ENCODE measurements at places on chromosomes 7 and 10.

DNA sequence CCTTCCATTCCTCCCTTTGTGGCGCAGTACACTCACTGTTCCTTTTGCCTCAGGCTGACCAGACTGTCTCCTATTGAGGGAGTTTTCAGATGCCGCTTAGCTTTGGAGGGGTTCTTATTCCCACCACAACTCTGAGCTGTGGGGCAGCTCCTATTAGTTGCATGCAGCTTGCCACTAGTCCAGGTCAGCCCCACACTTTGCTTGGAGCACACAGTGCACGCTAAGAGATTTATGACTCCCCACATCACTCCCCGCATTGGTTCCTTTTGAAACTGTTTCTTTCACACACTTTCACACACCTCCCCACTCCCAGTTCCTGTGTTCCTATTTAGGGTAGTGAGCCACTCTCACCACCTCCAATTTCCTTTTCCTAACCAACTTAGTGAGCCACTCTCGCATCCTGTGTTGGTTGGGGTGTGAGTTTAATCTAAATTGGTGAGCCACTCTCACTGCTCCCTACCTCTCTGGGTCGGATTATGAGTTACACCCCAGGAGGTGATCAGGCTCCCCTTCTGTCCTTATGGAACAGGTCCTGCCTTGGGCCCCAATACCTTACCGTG is 10.4 kb upstream of the ZNF485 start:
- DNase-seq: no peak

- no peak for DNase-seq
Measured at GRCh38 chr7:36456138-36456537, 66.5 kb downstream of the ANLN start.

DNA sequence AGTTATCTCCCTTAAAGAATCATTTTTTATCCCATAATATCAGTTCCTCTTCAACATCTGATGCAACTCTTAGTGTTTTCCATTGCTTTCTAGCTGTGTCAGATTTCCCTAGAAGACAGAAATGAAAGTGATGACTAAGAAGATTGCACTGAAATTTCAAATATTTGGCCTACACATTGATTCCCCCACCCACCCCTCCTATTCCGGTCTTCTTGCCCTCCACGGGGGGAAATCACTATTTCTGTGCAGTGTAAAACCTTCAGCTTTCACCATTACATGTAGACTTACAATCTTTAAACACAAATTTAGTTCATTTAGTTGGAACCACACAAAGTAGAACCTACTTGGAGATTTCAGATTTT is 63.7 kb upstream of the IL6 start:
- no peak for DNase-seq

GRCh38 chr7:44489955-44490350 is 505 bp downstream of the NUDCD3 start:
- DNase-seq: no peak

- DNase-seq: no peak
Measured at GRCh38 chr10:18204039-18204835, 64.0 kb downstream of the CACNB2 start.

GRCh38 chr10:824946-825345 is 106.6 kb downstream of the LARP4B start:
- DNase-seq: no peak

GRCh38 chr7:36620166-36620708 is 104.1 kb downstream of the AOAH start:
- DNase-seq: no peak

DNA sequence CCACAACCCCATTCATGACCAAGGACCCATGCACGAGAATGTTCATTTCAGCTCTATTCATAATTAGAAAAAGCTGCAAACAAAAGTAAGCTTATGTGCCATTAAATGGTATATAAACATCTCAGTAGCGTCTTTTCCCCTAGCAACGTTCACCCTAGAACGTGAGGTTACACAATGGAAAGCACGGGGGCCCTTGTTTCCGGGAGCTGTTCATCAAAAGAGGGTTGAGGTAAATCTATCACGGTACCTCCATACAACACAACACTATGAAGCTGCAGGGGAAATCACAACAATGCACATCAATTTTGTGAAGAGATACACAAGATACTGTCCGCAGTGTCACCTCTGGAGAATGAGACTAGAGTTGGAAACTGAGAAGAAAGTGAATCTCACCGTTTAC is 80.9 kb upstream of the DDC start:
- no peak for DNase-seq

DNA sequence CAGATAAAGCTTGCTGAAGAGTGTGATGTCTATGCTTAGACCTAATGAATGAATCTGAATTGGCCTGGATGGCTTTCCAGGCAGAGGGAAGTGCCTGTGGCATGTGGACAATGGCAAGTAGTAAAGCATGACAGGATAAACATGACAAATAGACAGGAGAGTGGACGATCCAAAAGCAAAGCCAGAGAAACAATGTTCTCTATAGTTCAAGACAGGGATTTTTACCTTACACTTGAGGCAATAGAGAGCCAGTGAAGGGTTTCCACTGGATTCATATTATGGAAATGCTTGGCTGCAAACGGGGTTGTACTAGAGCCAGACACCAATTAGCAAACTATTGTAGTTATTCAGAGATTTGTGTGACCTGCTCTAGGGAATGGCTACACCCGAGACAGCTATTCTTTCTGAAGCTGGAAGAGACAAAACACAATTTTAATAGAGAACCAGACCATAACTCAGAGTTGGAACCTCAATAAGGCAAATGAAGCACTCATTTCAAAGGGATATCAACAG is 2.3 kb downstream of the AGMO start:
- no peak for DNase-seq

- no peak for DNase-seq
Measured at GRCh38 chr10:88964869-88965415, 12.4 kb upstream of the ACTA2 start.

DNA sequence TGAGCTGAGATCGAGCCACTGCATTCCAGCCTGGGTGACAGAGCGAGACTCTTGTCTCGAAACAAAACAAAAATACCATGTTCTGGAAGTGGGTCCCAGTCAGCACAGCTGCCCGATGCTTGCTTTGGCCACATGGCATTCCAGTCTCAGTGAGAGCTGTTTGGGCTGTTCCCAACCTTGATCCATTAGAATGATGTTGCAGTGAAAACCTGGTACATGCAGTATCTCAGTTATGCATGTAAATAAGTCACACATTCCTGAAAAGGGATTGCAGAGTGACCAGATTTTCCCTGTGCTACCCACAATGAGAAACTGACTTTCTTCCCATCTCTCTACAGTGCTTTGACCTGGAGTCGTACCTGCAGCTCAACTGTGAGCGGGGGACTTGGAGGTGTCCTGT is 15.4 kb downstream of the ZMIZ2 start:
- DNase-seq: no peak

DNA sequence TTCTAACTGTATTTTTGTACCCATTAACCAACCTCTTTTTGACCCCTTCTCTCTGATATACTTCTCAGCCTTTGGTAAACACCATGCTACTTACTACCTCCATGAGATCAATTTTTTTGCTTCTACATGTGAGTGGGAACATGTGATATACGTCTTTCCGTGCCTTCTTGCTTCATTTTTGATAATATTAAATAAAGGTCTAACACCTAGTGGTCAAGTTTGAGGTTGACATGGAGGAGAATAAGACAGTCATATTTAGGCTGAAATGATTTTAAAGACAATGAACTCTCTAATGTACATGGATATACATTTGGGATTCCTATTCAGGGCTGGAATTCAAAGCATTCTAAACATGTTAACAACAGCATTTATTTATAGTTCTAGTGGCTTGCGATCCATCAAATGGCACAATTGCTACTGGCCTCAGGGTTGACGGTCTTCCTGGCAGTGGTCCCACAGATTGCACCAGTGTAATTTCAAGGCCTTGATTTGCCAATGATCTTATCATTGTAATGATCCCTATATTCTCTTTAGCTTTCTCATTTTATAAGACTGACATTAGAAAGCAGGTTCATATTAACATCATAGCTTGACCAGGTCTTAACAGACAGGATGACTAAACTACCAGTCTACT is 315.9 kb upstream of the ETV1 start:
- DNase-seq: no peak

GRCh38 chr7:99672573-99672972 is 7.2 kb downstream of the CYP3A5 start:
- DNase-seq: no peak

DNA sequence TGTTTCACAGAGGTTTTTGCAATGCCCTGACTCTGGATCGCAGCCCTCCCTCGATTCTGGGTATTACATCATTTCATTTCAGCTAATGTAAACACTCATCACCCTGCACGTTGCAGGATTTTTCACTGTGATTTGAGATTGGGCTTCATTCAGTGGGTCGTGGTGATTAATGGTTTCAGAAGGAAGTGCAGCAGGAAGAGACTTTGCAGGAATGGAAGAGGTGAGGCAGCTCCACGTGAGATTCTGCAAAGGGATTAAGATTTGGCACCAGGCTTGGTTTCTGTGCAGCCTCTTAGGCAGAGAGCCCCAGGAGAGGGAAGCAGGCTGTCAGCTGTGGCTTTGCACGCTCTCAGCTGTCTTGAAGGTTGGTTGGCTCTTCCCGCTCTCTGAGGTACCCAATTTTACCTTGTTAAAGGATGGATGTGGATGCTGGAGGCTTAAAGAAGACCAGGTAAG is 95.2 kb downstream of the PLCE1 start:
- DNase-seq: no peak

GRCh38 chr7:131173145-131173890 is 154.4 kb upstream of the MKLN1 start:
- no peak for DNase-seq

- DNase-seq: no peak
Measured at GRCh38 chr7:523347-524336, 4.0 kb upstream of the PDGFA start.

- no peak for DNase-seq
Measured at GRCh38 chr7:91512958-91513357, 248.7 kb downstream of the FZD1 start.

DNA sequence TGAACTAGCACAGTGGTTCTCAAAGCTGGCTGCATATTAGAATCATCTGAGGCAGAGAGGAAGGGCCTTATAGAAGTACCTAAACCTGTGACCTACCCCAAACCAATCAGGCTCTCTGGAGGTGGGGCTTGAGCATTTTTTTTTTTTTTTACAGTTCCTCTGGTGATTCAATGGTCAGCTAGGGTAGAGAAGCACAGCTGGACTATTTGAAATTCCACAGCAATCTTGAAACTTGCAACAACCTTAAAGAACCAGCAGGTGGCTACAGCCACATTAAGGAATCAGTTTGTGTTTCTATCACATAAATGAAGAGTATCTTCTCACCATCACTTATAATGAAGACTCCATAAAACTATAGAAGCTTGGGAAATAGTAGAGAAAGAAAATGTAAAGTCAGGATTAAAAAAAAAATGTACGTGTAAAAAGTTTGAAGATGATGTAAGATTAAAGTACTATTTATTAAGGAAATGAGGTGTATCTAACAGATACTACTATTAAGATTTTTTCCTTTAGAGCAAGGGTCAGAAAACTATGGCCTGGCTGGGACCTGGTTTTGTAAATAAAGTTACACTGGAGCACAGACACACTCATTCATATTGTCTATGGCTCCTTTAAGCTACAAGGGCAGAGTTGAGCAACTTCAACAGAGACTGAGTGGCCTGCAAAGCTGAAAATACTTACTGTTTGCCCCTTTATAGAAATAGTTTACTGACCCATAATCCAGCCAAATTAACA is 3.8 kb downstream of the RTKN2 start:
- DNase-seq: no peak

DNA sequence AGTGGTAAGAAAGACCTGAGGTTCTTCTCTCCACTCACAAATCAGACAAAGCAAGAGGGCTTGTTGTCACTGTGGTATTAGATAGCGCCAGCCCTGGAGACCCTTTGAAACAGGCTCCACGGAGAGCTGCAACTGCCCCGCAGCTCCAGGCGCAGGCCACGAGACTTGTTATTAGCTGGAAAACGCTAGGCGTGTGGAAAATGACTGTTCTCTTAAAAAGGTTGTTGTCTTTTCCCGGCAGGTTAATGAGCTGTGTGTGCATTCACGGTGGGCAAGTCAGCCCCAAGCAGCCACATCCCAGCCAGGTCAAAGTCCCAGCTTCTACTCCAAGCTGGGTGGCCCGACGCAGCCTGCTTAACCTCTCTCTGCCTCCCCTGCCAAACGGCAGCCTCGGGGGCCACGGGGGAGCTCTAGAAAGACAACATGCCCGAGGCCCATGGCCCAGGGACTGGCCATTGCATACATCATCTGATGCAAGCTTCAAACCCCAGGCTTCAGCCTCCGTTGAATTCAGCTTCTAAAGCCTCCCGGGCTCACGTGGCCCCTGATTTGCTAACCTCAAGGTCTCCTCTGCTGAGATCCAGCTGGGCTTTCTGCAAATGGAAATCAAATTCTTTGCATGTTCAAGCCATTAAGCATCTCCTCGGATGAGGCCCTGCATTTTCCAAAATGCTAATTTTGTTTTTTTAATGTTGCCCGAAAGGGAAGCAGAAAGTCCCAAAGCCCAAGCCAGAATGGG is 61.3 kb upstream of the DNAAF5 start:
- no peak for DNase-seq

DNA sequence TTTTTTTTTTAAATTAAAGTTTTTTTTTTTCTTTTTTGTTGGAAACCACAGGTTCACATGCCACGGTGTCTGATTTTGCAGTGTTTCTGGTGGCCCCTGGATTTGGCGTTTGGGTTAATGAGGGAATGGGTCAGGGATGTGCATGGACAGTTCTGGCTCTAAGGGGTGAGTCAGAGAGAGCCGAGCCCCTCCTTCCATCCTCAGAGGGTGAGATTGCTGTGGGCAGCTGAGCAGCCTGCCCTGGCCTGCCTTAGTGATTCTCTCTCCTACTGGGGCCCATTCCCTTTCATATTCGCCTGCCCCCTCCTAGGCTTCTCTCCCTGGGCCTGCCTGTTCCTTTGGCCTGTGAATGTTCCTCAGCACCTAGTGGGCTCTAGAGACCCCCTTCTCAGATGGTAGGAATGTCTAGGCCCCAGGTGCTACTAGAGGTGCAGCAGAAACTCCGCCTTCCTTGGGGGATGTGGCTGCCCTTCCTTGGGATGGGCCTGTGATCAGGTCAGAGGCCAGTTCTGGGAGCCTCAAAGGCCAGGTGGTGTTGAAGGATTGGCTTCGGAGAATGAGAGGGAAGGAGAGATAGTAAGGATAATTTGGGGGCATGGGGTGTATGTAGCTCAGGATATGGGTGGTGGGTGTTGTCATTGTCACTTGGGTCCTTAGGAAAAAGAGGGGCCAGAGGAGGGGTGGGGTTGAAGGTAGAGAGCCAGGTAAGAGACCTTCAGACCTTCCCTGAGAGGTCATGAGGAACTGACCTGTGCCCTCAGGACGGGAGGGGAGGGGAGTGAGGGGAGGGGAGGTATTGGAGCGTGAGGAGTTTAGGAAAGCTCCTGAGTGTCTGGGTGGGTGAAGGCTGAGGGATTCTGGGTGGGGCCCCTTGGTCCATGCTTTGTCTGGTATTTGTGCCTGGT is 19.8 kb downstream of the TSPAN14 start:
- DNase-seq: no peak

- DNase-seq: no peak
Measured at GRCh38 chr7:1696671-1697498, 26.8 kb downstream of the ELFN1 start.

DNA sequence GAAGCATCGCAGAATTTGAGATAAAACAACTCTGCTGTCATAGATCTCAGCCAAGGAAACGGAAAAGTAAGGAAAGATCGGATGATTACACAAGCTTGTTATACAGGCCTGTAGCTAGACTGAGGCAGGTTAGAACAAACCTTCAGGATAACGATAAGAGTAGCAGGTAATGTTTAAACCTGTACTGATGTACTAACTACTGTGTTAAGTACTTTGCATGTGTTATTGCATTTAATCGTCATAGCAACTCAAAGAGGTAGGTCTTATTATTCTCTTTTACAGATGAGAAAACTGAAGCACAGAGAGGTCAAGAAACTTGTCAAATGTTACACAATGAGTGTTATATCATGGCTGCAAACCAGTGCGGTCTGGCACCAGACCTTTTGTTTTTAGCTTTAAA is 352.5 kb downstream of the GPAM start:
- DNase-seq: no peak

GRCh38 chr7:134584290-134584689 is 35.4 kb downstream of the AKR1B15 start:
- no peak for DNase-seq

All from activated effector memory CD4-positive, alpha-beta T cell treated with Interleukin-2 at 50 U/mL for 16 hours (primary cell).